GF-D8 (cell line): ENCODE measurements at places on chromosomes 3 and 15.

GRCh38 chr3:114545193-114545592, 251.4 kb downstream of the TIGIT start:
- DNase-seq = no peak

- DNase-seq = no peak
Measured at GRCh38 chr15:97875025-97875512, 85.4 kb upstream of the ARRDC4 start.

DNA sequence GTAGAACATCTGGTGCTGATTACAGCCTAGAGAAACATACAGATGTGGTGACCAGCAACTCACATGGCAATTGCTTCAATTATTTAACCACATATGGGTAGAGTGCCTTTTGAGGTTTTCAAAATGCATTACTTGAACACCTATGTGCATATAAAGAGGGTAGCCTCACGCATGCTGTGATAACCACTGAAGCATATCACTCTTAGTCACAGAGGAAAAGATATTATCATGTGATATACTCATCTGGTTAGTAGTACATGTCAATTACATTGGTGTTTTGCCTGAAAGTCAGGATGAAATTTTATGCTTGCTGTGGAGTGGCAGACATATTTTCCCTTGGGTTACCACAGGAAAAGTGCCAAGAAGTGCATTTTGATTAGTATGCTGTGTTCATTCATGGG, 459.3 kb upstream of the AGTR1 start:
- DNase-seq = no peak

DNA sequence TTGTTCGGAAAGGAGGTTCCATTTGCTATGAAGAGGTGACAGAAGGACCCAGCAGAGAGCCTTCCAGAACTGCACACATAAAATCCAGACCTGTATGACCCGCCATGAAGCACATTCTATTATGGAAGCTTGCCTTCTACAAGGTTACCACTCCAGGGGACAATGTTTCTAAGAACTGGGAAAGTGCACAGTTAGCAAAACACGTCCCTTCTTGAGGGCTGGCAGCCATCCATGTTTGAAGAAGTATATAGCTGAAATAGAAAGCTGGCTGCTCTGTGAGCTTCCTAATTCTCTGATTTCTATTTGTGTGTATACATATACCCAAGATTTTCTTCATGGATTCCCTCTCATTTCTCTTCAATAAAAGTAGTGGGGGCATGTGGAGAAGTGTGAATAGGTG, 74.6 kb downstream of the CNTN3 start:
- no peak for DNase-seq

- DNase-seq = no peak
Measured at GRCh38 chr3:9994086-9994844, 7.6 kb upstream of the EMC3 start.

GRCh38 chr3:177569193-177569592, 371.9 kb upstream of the TBL1XR1 start:
- no peak for DNase-seq

- DNase-seq = no peak
Measured at GRCh38 chr15:60964527-60964926, 264.6 kb downstream of the RORA start.

- no peak for DNase-seq
Measured at GRCh38 chr3:50455161-50456018, 48.0 kb downstream of the CACNA2D2 start.

GRCh38 chr3:32886296-32886695, 65.1 kb upstream of the CCR4 start:
- DNase-seq = no peak

- no peak for DNase-seq
Measured at GRCh38 chr15:62079594-62079993, 12.8 kb downstream of the C2CD4A start.

DNA sequence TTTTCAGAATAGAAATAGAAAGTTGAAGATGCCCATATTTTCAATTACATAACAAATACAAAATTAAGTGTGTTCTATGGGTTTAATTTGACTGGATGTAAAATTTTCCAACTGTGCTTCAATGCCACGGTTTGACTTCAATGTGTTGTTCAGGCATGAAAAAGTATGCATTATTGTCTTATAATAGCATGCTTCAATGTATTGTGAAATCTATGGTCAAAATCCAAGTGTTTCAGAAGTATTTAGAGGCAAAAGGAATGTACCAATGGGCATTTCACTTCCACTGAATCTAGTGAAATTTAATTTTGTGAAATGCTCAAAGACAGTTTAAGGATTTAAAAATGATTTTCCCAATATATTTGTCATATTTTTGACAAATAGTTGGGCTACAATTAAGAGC, 16.0 kb downstream of the NEK10 start:
- no peak for DNase-seq

- DNase-seq = no peak
Measured at GRCh38 chr15:66103293-66103590, 150.3 kb downstream of the MEGF11 start.

DNA sequence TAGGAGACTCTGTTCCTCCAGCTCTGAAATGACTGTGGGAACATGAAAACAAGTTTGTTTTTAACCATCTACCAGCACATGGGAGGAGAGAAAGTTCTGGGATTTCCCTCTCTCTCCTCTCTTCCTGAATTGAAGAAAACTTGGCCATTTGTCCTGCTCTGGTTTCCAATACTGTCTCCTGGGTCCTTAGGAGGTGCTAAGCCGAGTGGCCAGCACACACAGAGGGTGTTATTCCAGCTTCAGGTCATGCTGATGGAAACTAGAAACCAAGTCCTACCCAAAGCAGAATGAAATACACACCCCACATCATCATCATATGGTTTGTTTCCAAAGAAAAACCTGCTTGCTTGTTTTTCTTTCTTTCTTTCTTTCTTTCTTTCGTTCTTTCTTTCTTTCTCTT, 172.7 kb downstream of the RPLP1 start:
- no peak for DNase-seq

DNA sequence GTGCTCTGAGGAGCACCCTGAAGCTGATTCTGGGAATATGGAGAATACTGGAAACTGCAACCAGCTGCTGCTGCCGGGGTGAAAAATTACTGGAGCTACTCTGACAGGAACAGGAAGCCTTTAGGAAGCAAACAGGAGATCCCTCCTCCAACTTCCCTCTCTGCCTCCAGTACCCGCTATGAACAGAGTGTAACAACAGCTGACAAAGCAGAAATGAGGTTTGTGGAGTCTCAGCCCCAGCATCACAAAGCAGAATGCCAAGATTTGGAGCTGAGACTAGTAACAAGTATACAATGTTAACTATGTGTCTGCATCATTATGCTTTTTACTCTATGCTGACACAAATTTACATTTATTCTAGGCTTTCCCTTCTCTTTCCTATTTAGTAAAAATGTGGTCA, 22.7 kb upstream of the PIAS1 start:
- DNase-seq = no peak

- DNase-seq = no peak
Measured at GRCh38 chr3:176994891-176995781, 202.1 kb downstream of the TBL1XR1 start.

DNA sequence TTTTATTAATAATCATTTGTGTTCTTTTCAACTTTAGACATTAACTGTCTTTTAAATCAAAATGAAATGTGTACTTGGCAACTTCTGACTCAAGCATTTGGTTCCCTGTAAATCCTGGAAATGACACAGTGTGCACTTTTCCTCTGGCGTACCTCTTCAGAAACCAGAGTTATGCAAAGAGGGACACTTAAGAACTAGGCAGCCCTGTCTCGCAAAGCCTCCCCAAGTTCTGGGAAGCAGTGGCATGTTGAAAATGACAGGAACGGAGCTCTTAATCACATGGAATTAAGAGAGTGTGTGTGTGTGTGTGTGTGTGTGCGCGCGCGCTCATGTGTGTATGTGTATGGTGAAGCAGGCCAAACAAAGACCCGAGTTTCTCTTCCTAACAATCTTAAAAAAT, 707.4 kb downstream of the MECOM start:
- no peak for DNase-seq

DNA sequence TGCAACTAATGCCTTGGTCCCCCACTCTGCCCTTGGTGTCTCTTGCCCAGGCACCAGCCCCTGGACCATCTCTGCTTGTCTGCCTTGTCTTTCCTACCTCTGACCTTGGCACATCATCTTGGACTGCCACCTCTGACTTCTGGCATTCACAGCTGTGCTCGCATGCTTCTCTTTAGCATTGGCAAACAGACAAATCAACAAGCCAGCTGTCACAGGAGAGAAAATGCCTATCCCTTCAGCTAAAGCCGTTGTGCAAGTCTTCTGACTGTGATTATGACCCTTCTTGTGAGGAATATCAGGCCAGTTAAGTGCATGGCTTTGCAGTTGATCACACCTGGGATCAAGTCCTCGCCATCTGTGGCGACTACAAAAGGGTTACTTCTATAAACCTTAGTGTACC, 84.6 kb downstream of the PRICKLE2 start:
- DNase-seq = no peak

- no peak for DNase-seq
Measured at GRCh38 chr3:55190331-55190730, 262.5 kb upstream of the LRTM1 start.

DNA sequence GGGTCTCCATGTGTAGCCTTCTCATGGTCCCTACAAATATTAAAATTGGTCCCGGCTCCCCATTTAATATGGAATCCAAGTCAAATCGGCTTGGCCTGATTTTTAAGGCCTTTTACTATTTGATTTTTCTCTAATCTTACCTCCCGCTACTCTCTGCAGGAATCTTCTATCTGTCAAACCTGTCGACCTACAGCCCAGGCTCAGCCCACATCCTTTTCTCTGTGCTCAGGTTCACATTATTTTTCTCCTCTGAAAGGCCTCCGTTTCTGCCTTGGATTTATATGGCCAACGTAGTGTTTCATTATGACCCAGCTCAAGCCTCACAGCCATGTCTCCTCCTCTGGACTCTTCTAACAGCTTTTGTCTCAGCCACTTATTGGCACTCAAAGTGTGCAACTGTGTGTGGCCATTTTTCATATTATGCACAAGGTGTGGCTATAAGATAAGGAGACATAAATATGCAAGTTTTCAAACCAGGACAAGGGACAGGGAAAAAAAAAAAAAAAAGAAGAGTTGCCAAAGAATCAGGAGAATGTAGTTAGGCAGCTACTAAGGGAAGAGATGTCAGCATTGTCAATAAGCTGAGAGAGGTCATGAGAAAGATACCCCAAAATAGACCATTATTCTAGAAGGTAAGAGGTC, 2.1 kb upstream of the GLCE start:
- no peak for DNase-seq

- DNase-seq = no peak
Measured at GRCh38 chr3:127012091-127012490, 29.2 kb downstream of the PLXNA1 start.

GRCh38 chr3:108833611-108834010, 11.0 kb downstream of the TRAT1 start:
- no peak for DNase-seq

GRCh38 chr3:43455233-43455632, 166.6 kb downstream of the ANO10 start:
- DNase-seq = no peak

GRCh38 chr15:52790169-52790708, at the start of gene ONECUT1:
ONECUT1 (minus strand) TSS chr15:52790336; CDS start chr15:52789884, 452 bp downstream.
- DNase-seq = no peak

DNA sequence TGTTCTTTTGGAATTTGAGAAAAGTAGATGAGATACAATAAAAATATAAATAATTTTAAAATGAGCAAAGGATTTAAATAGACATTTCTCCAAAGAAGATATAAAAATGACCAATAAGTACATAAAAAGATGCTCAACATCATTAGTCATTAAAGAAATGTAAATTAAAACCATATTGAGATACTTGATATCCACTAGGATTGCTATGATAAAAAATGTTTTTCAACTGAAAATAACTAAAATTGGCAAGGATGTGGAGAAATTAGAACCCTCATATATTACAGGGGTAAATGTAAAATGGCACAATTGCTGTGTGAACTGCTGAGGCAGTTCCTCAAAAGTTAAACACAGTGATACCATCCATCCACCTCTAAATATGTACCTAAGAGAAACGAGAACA, 38.8 kb downstream of the LRRFIP2 start:
- no peak for DNase-seq

- DNase-seq = no peak
Measured at GRCh38 chr3:150077107-150077506, 106.4 kb upstream of the PFN2 start.

GRCh38 chr15:28001641-28002040, 97.5 kb downstream of the OCA2 start:
- DNase-seq = no peak

DNA sequence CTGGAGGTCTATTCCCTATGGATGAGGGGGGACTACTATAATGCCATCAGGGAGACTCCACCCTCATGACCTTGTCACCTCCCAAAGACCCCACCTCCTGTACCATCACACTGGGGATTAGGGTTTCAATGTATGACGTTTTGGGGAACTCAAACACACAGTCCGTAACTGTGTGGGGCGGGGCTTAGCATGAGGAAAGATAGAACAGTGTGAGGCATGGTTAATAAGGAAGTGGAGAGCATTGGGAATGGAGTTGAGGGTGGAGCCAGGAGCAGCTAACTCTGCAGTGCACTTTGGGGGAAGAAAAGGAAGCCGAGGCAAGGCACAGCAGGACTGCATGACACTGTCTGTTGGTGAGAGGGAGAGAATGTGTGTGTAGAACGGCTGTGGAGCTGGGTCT, 90.9 kb upstream of the AGBL1 start:
- DNase-seq = no peak

- DNase-seq = no peak
Measured at GRCh38 chr3:134869153-134869726, 74.2 kb downstream of the EPHB1 start.

- DNase-seq = no peak
Measured at GRCh38 chr15:35290301-35290721, 205.2 kb upstream of the NANOGP8 start.

- no peak for DNase-seq
Measured at GRCh38 chr15:94397337-94397736, 166.0 kb downstream of the MCTP2 start.

DNA sequence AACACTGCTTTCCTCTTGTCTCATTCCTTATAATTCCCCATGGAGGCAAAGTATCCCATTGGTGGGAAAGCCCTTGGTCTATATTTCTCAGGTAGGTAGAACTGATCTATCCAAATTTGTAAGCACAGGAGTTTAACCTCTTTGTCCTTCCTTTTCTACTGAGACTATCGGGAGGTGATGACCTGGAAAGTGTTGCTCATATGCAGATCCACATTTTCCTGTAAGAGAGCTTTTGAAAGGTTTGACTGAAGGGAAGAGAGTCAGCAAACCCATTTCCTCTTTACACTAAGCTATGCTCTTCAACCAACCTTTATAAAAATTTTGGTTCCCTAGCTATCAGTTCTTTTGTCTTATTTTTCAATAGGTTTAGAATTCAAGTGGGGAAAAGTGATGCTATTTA, 200.7 kb downstream of the TIGIT start:
- no peak for DNase-seq

GRCh38 chr15:100355342-100355741, 13.6 kb upstream of the ADAMTS17 start:
- DNase-seq = no peak

GRCh38 chr3:55364421-55364820, 122.7 kb downstream of the WNT5A start:
- DNase-seq = no peak
